ENCODE measurements at places on chromosomes 1 and 21.

DNA sequence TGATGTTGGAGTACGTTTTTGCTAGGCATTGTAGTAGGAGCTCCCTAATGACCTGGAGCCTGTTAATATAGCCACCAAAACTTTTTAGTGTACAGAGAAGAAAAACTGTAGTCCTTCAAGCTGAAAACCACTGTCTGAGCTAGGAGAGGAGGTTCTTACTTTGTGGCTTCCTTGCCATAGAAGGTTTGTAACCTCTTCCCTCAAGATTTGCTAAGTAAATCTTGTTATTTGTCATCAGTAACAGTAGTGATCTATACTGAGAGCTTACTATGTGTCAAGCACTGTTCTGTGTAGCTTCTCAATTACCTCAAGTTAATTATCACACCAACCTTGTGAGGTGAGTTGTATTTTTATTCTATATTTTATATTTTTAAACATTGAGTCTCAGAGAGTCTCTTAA, 21.2 kb upstream of the LRRC8C start:
- DNase-seq, result no peak

GRCh38 chr1:29758781-29759499, 522.6 kb downstream of the PTPRU start:
- DNase-seq, result no peak

- peak; percentile 67 for DNase-seq
These were observed 51.0 kb downstream of the KIAA0319L start for GRCh38 chr1:35505911-35506798.

DNA sequence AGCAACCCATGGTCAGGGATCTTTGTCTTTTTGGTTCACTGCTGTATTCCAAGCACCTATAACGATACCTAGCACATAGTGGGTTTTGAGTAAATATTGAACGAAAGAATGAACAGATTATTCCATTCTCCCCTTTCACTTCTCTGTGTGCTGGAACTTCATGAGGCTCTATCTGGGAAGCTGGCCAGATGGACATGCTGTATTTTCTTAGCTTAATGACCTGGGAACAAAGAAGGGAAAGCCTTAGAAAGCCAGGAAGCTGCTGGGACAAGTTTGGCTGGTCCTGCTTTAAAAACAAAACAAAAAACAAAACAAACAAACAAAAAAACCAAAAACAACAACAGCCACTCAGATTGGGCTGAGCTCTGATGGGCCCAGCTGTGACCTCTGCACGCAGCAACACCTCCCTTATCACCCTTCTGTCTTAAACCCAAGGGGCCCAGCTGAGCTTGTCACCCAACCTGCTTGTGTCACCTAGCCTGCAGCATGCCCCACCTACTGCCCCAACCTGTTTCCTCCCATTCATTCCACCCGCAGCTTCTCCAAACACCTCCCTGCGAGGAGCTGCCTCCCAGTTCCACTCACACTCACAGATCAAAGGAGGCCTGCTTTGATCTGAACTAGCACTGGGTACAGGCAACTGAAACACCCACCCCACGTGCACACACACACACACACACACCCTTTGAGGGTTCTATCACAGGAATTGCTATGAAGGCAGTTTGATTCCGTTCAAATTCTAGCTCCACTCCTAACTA, 37.1 kb downstream of the SLC30A1 start:
- no peak for DNase-seq

GRCh38 chr1:25669781-25670567, 53.4 kb downstream of the MAN1C1 start:
- no peak for DNase-seq

DNA sequence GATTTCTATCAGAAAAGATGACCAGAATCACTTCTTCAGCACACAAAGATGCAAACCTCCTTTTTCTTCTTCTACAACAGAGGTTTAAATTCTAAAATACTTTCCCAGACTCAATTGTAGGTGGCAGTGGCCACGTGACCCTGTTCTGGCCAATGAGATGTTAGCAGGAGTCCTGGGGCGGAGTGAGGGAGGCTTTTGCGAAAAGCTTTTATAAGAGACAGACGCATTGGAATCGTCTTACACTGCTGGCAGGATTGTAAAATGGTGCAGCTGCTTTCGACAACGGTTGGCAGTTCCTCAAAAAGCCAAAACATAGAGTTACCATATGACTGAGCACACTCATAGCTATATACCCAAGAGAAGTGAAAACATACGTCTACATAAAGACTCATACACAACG, 87.0 kb upstream of the MAGI3 start:
- no peak for DNase-seq

DNA sequence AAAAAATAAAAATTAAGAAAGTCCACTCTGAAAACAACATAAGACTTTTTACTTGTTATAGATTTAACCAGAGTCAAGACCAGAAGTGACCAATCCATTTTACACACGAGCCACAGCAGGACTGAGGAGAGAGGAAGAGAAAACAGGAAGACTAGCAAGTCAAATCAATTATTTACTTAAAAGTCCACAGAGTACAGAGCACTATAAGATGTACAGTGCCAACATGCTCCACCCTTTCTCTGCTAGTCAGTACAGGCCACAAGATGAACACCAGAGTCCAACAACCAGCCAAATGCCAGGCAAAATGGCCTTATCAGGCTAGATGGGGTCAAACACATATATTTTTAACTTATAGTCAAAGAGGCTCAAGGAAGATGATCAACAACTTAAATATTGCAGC, 19.5 kb downstream of the LUZP1 start:
- no peak for DNase-seq

DNA sequence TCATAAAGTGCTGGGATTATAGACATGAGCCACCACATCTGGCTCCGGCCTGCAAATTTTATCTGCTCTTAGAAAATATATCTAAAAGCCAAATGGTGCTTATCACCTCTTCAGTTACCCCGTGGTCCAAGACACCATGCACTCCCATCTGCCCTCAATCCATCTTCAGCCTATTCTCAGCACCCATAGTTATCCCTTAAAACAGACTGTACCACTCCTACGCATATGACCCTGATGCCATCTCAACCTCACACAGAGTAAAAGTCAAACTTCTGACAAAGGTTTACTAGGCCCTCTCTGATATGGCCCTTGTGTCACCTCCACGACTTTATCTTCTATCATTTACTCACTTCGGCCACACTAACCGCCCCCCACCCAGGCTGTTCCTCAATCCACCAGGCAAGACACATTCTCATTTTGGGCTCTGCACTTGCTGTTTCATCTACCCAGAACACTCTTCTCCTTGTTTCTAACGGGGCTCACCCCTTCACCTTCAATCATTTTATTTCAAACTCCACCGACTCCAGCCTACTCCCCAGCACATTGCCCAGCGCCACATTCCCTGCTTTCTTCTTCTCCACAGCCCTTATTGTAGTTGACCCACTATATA, 33.0 kb downstream of the USP48 start:
- DNase-seq, result no peak

DNA sequence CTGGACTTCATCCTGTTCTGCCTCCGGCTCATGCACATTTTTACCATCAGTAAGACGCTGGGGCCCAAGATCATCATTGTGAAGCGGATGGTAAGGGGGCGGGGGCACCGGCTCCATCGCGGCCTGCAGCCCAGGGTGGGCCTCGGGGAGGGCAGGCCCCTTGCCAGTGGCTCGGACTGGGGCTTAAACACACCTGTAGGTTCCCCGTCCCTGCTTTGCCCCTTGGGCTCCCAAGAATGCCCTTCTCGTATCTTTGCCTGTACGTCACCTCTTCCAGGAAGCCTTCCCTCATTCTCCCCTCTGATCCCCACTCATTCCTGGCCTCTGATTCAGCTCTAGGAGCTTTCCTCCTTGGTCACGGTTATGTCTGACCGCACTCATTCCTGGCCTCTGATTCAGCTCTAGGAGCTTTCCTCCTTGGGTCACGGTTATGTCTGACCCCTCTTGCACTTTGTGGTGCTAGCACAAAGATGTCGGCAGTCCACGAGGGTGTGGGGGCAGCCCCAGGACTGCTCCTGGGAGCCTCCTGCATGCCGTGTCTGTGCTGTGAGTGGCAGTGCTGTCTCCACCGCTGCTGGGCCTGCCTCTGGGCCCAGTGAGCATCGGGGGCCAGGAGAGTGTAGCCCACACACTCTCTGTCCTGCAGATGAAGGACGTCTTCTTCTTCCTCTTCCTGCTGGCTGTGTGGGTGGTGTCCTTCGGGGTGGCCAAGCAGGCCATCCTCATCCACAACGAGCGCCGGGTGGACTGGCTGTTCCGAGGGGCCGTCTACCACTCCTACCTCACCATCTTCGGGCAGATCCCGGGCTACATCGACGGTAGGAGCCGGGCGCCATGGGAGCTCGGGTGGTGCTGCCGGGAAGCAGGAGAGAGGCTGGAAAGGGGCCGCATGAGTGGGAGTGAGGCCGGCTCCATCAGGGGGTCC, 49.1 kb upstream of the LRRC3 start:
- no peak for DNase-seq

- DNase-seq, result no peak
These were observed 1.9 kb downstream of the TRMT13 start for GRCh38 chr1:100134872-100135271.

GRCh38 chr1:8578132-8578877, 239.1 kb downstream of the RERE start:
- no peak for DNase-seq

DNA sequence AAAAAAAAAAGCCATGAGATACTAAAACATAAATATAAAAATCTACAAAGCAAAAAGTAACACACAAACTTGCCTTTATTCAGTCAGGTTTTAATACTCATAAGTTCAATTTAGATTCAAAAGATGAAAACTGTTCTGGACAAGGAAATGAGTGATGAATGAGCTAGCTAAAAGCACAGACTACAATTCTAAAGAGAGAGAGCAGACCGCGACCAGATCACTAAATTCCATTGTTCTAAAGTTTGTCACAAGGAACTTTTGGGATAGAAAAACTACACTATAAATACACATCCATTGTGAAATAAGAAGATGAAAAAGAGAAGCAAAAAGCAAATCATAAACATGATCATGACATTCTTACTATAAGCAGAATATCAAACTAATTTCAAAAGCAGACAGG, 1.7 kb downstream of the ODF2L start:
- no peak for DNase-seq
